HAP-1 (cell line): ENCODE measurements at places on chromosomes 7 and 10.
A peak's percentile ranks its signal among the peaks of the same experiment; 100 is the strongest.

DNA sequence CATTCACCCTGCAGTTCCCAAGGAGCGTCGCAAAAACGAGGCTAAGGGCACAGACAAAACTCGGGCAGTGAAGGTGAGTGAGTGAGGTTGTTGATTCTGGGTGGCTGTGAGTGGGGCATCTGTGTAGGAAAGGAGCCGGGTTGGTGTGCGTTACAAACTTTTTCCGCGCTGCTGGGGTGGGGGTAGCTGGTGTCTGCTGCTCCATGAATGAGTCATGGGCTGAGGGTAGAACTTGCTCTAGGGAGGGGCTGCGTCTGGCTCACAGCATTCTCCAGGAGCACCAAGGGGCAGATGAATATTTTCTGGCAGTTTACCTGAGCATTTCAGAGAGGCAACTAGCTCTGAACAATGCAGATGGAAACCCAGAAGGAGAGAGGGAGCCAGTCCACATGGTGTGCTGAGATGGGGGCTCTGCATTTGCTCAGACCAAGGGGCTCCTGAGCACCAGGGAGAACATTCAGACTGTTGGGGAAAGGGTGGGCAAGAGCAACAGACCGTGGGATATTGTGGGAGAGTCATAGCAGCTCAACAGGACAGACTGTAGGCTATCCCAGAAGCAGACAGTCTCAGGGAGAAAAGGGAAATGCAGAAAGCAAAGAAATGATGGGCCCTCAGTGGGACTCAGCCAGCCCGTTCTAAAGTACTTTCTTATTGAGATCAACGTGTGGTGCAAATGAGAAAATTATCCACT, 18.8 kb downstream of the NOBOX start:
- no peak for DNase-seq

GRCh38 chr7:7122701-7123281, 59.6 kb upstream of the C1GALT1 start:
- no peak for DNase-seq

- DNase-seq = no peak
These were observed 361.8 kb downstream of the GATA3 start for GRCh38 chr10:8416192-8416701.

- no peak for DNase-seq
These were observed 13.0 kb upstream of the PDIA4 start for GRCh38 chr7:149041350-149041749.

DNA sequence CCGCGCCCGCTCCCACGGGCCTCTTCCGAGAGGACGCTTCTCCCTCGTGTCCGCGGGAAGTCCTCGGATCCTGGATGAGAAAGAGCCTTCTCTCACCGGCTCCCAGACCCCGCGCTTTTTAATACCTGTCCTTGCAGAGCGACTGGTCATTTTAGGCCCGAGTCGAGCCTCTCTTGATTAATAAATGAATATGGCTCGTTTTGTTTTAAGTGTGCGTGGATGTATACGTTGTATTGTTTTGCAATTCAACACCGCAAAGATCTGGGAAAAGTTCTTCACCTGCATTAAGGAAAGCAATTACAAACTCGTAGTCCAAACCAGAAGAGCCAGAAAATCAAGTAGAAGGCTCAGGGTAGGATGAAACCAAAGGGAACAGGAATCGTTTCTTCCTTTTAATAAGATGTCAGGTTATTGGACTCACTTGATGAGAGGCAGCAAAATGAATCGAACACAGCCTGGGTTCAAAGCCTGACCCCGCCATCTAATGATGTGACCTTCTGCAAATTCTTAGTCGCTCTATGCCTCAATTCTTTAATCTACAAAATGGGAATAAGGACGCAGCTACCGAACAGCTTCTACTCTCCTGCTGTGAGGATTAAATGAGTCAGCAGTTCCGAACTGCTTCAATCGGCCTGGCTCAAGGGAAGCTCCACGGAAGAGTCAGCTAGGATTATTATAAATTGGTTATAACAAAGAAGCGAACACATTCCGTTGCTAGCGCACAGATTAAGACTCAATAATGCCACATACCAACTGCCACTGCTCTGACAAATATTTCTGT, 277.8 kb upstream of the NEBL start:
- DNase-seq = peak; percentile 65

GRCh38 chr7:67771846-67772605, 775.4 kb downstream of the TYW1 start:
- no peak for DNase-seq

DNA sequence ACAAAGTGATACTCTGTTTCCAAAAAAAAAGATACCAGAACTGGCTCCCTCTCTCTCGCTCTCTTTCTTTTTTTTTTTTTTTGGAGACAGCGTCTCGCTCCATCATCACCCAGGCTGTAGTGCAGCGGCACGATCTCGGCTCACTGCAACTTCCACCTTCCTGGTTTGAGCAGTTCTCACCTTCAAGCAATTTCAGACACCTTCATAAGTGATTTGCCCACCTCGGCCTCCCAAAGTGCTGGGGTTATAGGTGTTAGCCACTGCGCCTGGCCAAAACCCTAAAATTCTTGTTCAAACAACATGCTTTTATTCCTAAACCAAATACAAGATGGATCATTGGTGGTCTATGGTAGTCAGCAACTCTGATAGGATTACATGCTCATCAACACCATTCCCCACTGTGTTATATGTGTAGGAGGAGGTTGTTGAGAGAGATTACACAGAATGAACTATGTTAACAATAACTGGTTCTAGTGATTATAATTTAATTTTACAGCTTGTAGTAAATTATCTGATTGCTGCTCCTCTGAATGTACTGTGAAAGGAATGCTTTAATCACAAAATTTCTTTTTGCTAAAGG, 15.5 kb downstream of the ACBD5 start:
- no peak for DNase-seq

DNA sequence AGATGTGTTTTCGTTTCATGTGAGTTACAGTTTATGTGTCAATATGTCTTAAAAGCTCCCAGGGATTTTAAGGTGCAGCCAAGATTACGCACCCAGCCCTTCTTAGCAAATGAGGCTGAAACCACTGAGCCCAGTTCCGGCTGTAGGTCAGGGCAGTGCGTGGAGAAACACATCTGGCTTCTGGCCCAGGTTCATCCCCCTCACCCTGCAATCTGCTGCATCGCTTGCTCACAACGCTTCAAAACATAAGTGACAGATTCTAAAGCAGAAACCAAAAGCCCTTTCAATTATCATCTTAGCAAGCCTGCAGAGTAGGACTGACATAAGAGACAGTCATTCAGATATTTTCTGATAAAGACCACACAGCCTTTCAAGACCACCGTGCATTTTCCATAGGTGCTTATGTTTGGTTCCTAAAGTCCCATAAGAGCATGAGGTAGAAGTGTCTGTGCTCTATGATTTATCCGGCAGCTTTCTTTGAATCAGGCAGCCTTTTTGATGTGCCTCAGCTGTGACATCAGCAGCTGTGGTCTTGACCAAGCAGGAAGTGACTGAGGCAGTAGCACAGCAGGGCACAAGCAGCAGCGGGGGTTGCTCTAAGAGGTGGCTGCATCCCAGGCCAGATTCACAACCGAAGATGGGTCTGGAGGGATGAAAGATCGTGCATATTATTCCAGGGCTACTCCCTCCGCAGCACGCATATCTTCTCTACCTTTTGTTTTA, 72.1 kb upstream of the LYZL2 start:
- DNase-seq = no peak

DNA sequence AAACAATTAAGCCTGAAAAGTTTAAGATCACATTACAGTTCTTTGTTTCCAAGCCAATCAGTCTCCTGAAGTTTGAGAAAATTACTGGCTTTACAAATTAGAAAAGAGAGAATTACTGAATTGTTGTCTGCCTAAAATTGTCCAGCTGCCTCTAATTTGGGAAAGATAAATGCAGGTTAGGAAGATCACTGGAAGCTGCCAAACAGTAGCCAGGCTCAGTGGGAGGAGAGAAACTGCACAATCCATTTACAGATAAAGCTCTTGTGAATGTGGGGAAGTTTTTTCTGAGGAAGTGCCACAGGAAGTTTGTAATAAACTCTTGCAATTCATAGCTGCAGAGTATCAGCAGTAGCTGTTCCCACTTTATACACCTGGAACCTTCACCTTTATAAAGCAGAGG, 100.7 kb downstream of the IQUB start:
- no peak for DNase-seq

GRCh38 chr7:158430308-158431034, 157.2 kb downstream of the PTPRN2 start:
- no peak for DNase-seq

DNA sequence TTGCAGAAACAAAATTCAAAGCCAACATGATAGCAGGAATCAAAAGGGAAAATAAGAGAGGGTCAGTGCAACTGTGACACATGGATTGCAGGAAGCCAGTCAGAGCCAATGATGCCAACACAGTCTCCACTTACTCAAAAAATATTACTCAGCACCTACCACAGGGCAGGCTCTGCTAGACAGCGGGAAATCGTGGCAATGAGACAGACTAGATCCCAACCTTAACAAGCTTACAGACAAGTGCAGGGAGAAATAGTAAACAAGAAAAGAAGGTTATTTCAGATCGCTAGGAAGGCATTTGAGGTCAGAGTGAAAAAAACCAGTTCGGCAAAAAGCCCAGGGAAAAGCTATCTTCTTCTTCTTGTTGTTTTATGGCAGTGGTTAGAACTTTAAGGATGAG, 45.2 kb upstream of the NPFFR1 start:
- DNase-seq = no peak

- no peak for DNase-seq
These were observed 260.7 kb downstream of the BMPER start for GRCh38 chr7:34165927-34166550.

GRCh38 chr7:81768951-81769778, 682 bp downstream of the HGF start:
- no peak for DNase-seq

DNA sequence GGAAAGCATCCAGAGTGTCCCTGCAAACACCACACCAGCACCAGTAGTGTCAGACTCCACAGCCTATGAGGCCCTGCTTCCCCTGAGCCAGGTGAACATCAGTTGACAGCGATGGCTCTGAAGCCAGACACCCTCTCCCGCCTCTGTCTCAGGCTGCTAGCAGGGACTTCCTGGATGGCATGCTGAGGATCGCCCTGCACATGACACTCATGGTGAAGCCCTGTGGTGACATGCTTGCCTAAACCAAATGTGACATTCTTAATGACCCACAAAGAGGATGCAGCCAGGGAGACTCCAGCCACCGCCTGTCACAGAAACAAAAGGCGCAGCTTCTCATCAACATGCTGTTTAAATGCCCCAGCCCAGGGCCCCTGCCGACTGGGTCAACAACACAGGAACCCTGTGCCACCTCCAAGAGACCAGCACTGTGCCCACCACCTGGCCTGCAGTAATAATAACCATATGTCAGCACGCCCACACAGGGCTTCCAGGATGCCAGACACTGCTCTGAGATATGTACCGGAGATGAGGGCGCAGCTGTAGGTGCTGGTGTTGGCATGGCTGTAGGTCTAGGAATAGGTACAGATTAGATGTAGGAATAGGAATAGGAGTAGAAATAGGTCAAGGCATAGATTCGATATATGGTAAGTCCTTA, 81.3 kb downstream of the GRID1 start:
- no peak for DNase-seq

- DNase-seq = peak; percentile 81
These were observed 82.4 kb downstream of the ADCYAP1R1 start for GRCh38 chr7:31134246-31135188.

DNA sequence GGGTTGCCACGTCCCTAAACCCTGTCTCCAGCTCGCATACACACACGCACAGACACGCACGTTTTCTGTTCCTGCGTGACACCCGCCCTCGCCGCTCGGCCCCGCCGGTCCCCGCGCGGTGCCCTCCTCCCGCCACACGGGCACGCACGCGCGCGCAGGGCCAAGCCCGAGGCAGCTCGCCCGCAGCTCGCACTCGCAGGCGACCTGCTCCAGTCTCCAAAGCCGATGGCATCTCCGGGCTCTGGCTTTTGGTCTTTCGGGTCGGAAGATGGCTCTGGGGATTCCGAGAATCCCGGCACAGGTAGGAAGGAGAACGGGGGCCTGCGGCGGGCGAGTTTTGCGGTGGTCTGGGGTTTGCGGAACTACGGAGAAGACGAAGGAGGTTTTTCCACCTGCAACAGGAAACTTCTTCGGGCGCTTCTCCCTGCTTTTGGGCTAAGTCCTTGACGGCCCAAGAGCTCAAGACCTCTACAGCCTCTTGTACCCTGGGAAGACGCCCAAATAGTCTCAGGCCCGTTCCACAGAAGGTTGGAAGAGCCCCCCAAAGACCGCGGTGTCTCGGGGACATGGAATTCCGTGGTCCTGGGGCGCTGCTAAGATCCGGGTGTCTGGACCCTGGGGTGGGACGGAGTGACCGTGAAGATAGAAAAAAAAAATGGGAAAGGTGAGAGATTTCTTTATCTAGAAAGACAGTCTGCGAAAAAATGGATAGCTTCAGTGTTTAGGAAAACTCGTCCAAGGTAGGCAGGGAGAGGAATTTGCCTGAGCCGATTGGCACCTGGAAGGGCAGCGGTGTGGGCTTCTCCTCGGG, at the start of gene GAD2:
Gene GAD2, plus strand, starts transcription at position 190 of the 811 bp plus-strand sequence. Its CDS starts 36 bp downstream, at position 226.
- DNase-seq = no peak

- no peak for DNase-seq
These were observed 14.0 kb downstream of the SLC13A4 start for GRCh38 chr7:135713836-135714470.

DNA sequence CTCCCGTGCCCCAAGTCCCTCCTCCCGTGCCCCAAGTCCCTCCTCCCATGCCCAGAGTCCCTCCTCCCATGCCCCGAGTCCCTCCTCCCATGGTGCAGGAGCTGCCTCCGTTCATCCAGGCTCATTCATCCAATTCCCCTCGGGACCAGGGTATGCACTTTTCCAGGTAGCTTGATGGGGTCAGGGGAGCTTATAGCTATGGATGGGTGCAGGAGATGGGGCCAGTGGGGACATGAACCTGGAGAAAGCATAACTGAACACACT, 201.3 kb downstream of the PTPRN2 start:
- no peak for DNase-seq
